Activated CD4-positive, alpha-beta memory T cell treated with anti-CD3 and anti-CD28 coated beads for 36 hours (primary cell): ENCODE measurements at places on chromosomes 3 and 15. TPM values are rescaled to one million over a fixed set of nuclear protein-coding genes. Genes with fewer than 3 reads are reported as not detected.

- no peak for DNase-seq
- H3K4me1 ChIP-seq, result peaks cover 2% of the 10 kb centered on the region
- no peak overlapping the region for H3K4me3 ChIP-seq
- no peak overlapping the region for H3K27ac ChIP-seq
- H3K36me3 ChIP-seq, result no peaks in the 10 kb centered on the region
- peaks cover 3% of the 10 kb centered on the region for H3K27me3 ChIP-seq
These were observed 32.4 kb downstream of the FAM43A start for GRCh38 chr3:194718079-194718478.

- no peaks in the 10 kb centered on the region for H3K36me3 ChIP-seq
- H3K27me3 ChIP-seq, result peaks cover under 1% of the 10 kb centered on the region
- no peak for DNase-seq
- no peak overlapping the region for H3K4me3 ChIP-seq
These were observed 41.3 kb downstream of the SSR3 start for GRCh38 chr3:156513619-156514018.

The PRR20G gene
- total RNA-seq, result not detected

DNA sequence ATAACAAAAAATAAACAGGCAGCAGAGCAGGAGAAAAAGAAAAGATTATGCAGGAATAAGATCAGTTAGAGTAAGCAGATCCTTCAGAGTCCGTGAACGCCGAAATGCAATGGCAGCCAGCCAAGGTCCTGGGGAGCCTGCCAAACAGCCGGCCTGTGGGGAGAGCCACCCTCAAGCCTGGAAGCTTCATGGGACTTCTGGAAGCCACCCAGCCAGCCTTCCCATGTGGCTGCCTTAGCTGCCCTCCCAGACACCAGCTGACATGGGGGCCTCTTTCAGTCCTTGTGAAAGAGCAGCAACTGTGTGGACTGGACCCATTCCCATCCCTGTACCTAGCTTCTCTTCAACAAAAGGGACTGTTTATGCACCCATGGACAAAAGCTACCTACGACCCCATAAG lies 64.9 kb upstream of the RAD18 start:
- H3K4me3 ChIP-seq, result no peak overlapping the region
- no peak overlapping the region for H3K27ac ChIP-seq
- H3K27me3 ChIP-seq, result no peaks in the 10 kb centered on the region
- DNase-seq, result no peak
- H3K36me3 ChIP-seq, result no peaks in the 10 kb centered on the region

- DNase-seq, result no peak
- H3K27ac ChIP-seq, result no peak overlapping the region
- no peaks in the 10 kb centered on the region for H3K27me3 ChIP-seq
- no peaks in the 10 kb centered on the region for H3K36me3 ChIP-seq
- H3K4me1 ChIP-seq, result peaks cover 3% of the 10 kb centered on the region
- no peak overlapping the region for H3K4me3 ChIP-seq
These were observed 28.0 kb upstream of the VGLL4 start for GRCh38 chr3:11671648-11672100.

The TRIM59 gene
- total RNA-seq, result 30.0 TPM

- peaks cover 37% of the 10 kb centered on the region for H3K4me1 ChIP-seq
- H3K36me3 ChIP-seq, result peaks cover 2% of the 10 kb centered on the region
- H3K27me3 ChIP-seq, result peaks cover 1% of the 10 kb centered on the region
- no peak for DNase-seq
- no peak overlapping the region for H3K4me3 ChIP-seq
- no peak overlapping the region for H3K27ac ChIP-seq
These were observed 87.2 kb downstream of the MB21D2 start for GRCh38 chr3:192830291-192831110.

GRCh38 chr15:56628893-56629532 lies 104.3 kb downstream of the ZNF280D start:
- no peaks in the 10 kb centered on the region for H3K4me1 ChIP-seq
- H3K27ac ChIP-seq, result no peak overlapping the region
- no peak for DNase-seq
- no peak overlapping the region for H3K4me3 ChIP-seq

- no peak overlapping the region for H3K4me3 ChIP-seq
- DNase-seq, result no peak
- H3K36me3 ChIP-seq, result no peaks in the 10 kb centered on the region
These were observed 103.9 kb downstream of the FBN1 start for GRCh38 chr15:48541341-48542278.

GRCh38 chr15:68677996-68678395 lies 99.2 kb downstream of the CORO2B start:
- no peak for DNase-seq
- H3K4me1 ChIP-seq, result peaks cover 2% of the 10 kb centered on the region
- H3K36me3 ChIP-seq, result no peaks in the 10 kb centered on the region
- peaks cover 3% of the 10 kb centered on the region for H3K27me3 ChIP-seq
- H3K4me3 ChIP-seq, result no peak overlapping the region

DNA sequence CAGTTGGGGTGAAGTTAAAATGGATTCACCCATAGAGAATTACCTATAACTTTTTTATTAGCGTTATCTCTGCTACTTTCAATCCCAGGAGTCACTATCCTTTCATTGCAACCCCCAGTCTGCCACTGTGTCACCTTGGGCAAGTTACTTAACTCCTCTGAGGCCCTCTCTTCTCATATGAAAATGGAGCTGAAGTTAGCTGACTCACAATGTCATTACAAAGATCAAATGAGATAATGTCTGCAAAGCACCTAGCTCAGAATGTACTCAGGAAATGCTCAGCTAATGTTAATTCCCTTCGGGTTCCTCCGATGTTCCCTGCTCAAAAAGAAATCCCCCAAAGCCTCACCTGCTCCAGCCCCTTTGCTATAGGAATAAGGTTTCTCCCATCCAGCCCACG lies 50.0 kb downstream of the TRIM42 start:
- H3K27me3 ChIP-seq, result peaks cover 4% of the 10 kb centered on the region
- no peak overlapping the region for H3K27ac ChIP-seq
- H3K4me3 ChIP-seq, result no peak overlapping the region
- H3K36me3 ChIP-seq, result no peaks in the 10 kb centered on the region
- no peak for DNase-seq

The POLR2H gene
- 100.0 TPM for total RNA-seq

The MEX3B gene
- total RNA-seq, result 0.82 TPM

The SCN11A gene
- 0.02 TPM for total RNA-seq

DNA sequence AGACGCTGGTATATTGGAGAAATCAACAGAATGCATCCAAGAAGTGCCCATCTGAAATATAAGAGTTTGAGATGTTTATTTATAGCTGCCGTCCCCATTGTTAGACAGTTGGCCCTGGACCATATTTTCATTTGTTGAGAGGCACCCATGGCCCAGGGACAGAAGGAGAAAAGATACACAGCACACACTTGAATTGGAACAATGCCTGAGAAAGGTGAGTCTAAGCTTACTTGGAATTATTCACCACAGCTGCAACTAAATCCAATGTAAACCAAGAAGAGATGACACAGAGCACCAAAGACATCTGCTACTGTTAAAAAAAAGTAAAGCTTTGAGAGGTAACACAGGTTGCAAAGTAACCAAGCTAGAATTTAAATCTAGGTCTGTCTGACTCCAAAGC lies 525.5 kb upstream of the NAALADL2 start:
- no peaks in the 10 kb centered on the region for H3K4me1 ChIP-seq
- H3K27me3 ChIP-seq, result no peaks in the 10 kb centered on the region
- H3K4me3 ChIP-seq, result no peak overlapping the region
- H3K36me3 ChIP-seq, result no peaks in the 10 kb centered on the region

DNA sequence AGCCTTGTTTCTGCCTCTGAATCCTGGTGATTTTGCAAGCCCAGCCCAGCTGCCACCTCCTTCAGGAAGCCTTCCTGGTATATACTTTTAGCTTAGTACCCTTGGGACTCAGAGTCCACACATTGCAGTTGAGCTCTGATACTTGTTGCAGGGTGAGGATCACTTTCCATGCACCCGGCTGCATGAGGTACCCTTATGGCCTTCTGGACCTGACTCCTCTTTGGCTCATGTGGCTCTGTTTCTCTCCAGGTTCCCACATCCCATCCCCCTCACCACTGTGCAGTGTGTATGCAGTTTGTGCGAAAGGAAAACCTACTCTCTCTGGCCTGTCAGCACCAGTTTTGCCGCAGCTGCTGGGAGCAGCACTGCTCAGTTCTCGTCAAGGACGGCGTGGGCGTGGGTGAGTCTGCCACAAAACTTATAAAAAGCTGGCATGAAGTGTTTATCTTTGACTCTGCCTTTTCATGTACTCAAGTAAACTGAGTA lies 23.1 kb upstream of the P4HTM start:
- H3K27ac ChIP-seq, result peak overlapping the region; percentile 82
- no peak overlapping the region for H3K4me3 ChIP-seq
- peaks cover 20% of the 10 kb centered on the region for H3K4me1 ChIP-seq
- no peaks in the 10 kb centered on the region for H3K27me3 ChIP-seq
- H3K36me3 ChIP-seq, result peaks cover 58% of the 10 kb centered on the region

The CIDEC gene
- total RNA-seq, result not detected

GRCh38 chr15:51688863-51689262 lies 7.6 kb downstream of the SCG3 start:
- H3K4me3 ChIP-seq, result no peak overlapping the region
- H3K36me3 ChIP-seq, result no peaks in the 10 kb centered on the region

The TFRC gene
- total RNA-seq, result 347 TPM

The PATL2 gene
- total RNA-seq, result 17.2 TPM

GRCh38 chr3:11574981-11575669 lies 68.6 kb downstream of the VGLL4 start:
- no peaks in the 10 kb centered on the region for H3K36me3 ChIP-seq
- DNase-seq, result no peak
- H3K4me1 ChIP-seq, result peaks cover 4% of the 10 kb centered on the region
- no peak overlapping the region for H3K4me3 ChIP-seq
- no peak overlapping the region for H3K27ac ChIP-seq

DNA sequence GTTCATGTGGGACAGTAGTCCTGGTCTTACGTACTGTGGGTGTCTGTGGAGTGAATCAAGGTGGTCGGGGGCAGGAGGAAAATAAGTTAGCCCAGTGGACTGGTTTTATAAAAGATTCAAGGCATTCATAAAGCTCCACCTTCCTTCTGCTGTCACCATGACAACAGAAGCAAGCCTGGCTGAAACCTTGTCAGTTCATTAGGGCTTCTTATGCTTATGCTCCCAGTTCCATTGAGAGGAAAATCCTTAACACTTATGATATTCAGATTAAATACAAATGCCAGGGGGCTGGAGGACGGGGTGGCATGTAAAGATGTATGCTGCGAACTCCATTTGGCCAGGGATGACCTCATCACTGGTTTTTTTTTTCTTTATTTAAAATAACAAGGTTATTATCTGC lies 283.1 kb upstream of the ATP10A start:
- H3K4me3 ChIP-seq, result no peak overlapping the region
- H3K27ac ChIP-seq, result no peak overlapping the region
- H3K27me3 ChIP-seq, result peaks cover 13% of the 10 kb centered on the region
- H3K36me3 ChIP-seq, result no peaks in the 10 kb centered on the region
- no peaks in the 10 kb centered on the region for H3K4me1 ChIP-seq
- no peak for DNase-seq

The ZIC4 gene
- not detected for total RNA-seq

DNA sequence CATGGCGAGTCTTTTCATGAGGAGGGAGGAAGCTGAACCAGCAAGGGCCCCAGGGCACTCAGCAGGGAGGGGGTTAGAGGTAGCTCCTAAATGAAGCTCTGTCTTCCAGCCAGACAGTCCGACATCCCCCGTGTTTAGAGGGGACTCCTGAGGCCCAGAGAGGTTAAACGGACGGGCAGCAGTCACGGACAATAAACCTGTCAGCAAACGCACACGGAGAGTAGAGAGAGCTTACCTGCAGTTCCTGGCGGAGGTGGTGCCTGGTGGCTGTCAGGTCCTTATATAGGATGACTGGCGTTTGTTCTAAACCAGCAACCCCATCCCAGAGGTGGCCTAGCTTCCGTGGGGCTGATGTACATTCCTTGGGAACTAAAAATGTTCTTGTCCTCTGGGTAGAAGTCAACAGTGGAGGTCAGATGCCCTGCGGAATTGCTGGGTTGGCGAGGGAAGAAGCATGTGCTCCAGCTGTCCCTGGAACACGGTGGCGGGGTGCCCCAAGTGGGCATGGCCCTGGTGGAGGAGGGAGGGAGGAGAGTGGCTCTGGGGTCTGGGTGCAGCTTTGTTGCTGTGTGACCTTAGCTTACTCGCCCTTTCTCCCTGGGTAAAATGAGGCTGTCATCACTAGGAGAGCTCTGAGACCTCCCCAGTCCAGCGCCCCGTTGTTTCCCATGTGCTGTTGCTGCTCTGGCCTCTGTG lies 2.1 kb downstream of the GHRL start:
- no peaks in the 10 kb centered on the region for H3K27me3 ChIP-seq
- H3K4me3 ChIP-seq, result no peak overlapping the region
- no peak overlapping the region for H3K27ac ChIP-seq
- DNase-seq, result no peak
- H3K36me3 ChIP-seq, result peaks cover 19% of the 10 kb centered on the region

GRCh38 chr3:196202516-196202970 lies 8.7 kb downstream of the ZDHHC19 start:
- no peak overlapping the region for H3K4me3 ChIP-seq
- no peaks in the 10 kb centered on the region for H3K36me3 ChIP-seq
- no peak overlapping the region for H3K27ac ChIP-seq
- peaks cover 1% of the 10 kb centered on the region for H3K27me3 ChIP-seq
- DNase-seq, result no peak

DNA sequence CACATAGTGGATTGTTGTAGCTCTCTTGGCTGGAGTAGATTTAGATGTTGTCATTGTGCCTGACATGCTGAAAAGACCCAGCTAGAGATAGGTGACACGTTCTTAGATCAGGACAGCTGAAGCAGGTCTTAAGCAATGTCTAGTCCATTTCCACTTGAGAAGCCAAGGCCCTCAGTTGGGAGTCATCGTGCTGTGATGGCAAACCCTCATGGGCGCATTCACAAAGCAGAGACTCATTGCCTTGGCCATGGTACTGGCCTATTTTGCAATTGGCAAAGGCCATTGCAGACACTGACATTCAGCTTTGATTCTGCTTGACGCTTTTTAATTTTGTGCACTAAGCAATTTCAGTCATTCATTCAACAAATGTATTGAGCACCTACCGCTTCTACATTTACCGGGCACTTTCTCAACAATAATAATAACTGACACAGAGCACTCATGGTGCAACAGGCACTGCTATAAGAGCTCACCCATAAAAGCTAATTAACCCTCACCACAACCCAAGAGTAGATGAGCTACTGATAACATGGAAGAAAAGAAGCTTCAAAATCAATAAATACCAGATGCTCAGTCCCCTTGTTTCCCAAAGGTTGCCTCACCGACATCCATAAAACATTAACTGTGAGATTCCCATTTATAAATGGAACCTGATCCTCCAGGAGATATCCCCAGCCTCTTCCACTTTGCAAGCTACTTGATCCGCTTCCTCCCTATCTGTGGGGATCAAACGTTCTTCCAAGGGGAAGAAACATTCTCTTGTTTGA lies 200.1 kb downstream of the TLE3 start:
- H3K36me3 ChIP-seq, result no peaks in the 10 kb centered on the region
- peaks cover 9% of the 10 kb centered on the region for H3K27me3 ChIP-seq
- DNase-seq, result no peak
- H3K4me3 ChIP-seq, result no peak overlapping the region
- H3K4me1 ChIP-seq, result no peaks in the 10 kb centered on the region

The CHRNB4 gene
- not detected for total RNA-seq

- no peak overlapping the region for H3K4me3 ChIP-seq
- no peak overlapping the region for H3K27ac ChIP-seq
- H3K4me1 ChIP-seq, result no peaks in the 10 kb centered on the region
- no peaks in the 10 kb centered on the region for H3K27me3 ChIP-seq
- no peak for DNase-seq
These were observed 988.4 kb downstream of the EPHA3 start for GRCh38 chr3:90095811-90096210.

The FBXO40 gene
- not detected for total RNA-seq

GRCh38 chr15:95996494-95996893 lies 334.0 kb upstream of the NR2F2 start:
- no peaks in the 10 kb centered on the region for H3K36me3 ChIP-seq
- H3K4me3 ChIP-seq, result no peak overlapping the region
- H3K27ac ChIP-seq, result no peak overlapping the region
- peak; percentile 10 for DNase-seq
- H3K27me3 ChIP-seq, result peaks cover 3% of the 10 kb centered on the region
- peaks cover 8% of the 10 kb centered on the region for H3K4me1 ChIP-seq
